Fibroblast of gingiva (primary cell): ENCODE measurements at places on chromosomes 5 and 9.

GRCh38 chr9:132055756-132056155 is 23.9 kb downstream of the MED27 start:
- DNase-seq: no peak

DNA sequence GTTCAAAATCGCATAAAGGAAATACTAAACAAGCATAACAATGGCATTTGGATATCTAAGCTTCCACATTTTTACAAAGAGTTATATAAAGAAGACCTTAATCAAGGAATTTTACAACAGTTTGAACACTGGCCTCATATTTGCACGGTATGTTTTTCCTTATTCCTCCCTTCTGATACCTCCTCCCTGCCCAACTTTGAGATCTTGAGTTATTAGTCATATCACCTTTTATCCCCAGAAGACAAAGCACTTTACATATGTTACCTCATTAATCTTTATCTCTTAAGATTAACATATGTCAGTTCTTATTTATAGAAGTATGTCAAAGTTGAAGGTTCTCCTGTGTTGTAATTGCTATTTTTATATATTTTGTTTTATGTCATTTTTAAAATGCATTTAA is 29.8 kb downstream of the TDRD7 start:
- no peak for DNase-seq

DNA sequence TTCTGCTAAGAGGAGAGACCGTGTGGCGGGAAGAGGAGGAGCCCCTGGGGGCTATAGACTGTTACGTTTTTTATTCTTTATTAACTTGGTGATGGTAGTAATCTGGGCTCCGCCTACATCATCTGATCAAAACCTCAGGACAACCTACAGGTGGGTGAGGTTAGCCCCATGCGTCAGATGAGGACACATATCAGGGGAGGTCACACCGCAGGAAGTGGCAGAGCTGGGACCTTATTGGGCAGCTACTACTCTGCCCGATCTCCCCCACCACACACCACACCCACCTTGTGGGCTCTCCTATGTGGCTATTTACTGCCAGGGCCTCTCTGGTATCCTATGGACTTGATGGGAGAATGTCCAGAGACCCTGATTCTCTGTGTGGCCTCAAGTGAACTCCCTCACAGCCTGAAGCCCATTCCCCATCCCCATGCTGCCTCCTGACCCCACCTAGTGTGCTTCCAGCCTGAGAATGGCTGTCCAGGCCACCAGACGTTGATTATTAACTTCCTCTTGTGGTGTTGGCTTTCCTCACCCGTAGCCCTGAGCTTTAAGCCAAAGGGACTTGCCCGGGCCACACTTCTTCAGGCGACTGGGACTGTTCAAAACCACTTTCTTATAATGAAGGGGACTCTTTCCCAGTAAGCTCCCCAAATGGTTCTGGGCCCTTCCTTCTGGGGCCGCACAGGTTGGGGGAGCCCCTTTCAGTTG is 8.2 kb downstream of the UNC5A start:
- DNase-seq: no peak

DNA sequence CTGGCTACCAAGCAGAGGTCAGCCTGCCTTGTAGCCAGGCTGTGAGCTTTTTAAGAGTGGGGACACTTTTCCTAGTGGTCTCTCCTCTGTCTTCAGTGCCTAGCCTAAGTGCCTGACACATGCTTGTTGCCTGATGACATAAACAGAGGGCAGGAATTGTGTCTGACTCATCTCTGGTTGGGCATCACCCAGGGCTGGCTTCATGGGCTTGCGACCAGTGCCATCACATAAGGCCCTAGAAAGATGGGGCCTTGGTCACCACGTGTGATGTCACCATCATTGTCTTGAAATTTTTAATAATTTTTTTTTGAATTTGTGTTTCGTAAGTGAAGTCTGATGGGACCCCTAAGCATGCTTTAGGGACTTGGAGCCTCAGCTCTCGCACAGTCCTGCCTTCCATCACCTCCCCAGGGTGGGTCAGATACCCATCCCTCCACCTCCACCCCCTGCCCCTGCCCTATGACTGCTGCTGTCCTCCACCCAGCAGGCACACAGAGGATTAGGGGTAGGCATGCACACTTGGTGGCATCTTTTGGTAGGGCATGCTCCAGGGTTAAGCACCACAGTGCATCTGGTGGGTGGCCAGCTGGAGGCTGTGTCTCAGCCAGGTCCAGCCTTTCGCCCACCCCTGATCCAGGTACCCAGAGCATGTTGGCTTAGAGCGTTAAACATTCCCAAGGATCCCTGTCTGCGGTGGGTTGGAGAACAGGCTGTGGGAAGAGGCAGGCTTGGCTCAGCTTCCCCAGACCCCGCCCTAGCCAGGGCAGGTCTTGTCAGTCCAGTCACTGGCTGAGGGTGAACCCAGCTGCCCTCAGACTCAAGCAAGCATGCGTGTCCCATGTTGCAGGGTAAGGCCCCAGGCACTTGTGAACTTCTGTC is 80.1 kb upstream of the SH3PXD2B start:
- DNase-seq: no peak

DNA sequence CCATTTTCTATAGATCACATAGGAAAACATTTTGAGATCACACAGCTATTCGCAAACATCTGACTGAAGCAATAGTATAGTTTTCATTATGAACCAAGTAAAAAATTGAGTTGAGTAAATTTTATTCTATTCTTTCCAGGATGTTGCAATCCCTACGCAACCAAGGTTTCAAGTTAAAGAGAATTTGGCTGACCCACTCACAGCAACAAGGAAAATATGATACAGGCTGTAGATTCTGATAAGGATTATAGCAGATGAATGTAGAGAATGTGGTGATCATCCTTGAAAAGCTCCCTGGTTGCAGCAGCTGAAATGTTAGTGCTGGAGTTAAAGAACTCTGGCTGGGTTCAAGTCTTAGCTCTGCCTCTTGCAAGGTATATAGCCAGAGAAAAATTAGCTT is 4.7 kb downstream of the ABCA1 start:
- DNase-seq: peak; percentile 81

DNA sequence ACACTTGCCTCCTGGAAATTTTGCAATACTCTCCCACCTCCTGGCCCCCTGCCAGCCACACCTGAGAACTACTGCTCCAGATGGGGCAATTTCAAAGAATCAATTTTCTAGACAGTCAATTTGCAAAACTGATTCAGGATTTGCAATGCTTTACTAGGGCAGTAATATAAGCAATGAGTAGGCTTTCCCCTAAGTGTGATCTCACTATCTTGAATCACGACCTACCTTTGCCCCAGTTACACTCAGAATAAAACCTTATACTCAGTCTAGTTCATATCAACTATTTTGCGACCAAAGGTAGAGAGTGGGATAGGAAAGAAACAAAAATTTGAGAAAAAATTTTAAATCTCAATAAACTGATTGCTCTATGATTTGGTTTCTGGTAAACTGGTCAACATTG is 54.4 kb downstream of the DROSHA start:
- no peak for DNase-seq

DNA sequence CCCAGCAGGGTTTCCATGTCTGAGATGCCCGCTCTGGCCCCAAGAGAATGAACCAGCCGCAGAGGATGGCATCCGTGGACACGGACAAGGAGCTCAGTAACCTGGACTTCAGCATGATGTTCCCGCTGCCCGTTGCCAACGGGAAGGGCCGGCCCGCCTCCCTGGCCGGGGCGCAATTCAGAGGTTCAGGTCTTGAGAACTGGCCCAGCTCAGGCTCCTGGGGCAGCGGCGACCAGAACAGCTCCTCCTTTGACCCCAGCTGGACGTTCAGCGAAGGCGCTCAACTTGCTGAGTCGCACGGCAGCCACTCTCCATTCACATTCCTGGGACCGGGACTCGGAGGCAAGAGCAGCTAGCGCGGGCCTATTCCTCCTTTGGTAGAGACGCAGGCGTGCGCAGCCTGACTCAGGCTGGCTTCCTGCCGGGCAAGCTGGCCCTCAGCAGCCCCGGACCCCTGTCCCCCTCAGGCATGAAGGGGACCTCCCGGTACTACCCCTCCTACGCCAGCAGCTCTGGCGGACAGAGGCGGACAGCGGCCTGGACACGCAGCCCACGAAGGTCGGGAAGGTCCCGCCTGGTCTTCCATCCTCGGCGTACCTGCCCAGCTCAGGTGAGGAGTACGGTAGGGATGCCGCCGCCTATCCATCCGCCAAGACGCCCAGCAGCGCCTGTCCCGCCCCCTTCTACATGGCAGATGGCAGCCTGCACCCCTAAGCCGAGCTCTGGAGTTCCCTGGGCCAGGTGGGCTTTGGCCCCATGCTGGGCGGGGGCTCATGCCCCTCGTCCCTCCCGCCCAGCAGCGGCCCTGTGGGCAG is 74.4 kb downstream of the INSL6 start:
- no peak for DNase-seq

DNA sequence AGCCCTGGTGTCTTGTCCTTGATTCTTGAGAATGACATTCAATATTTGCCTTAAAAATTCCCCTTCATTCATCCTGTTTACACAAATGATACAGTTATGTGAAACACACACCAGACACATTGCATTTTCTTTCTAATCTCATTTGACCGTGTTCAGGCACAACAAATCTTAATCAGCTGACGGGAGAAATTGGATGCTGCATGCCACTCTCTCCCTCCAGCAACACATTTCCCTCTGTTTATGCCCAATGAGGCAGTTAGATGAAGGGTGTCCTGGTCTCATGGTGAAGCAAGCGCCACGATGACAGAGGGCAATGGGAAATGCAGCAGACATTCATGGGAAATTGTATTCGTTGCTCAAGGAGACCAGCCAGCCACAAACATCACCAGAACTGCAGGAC is 3.2 kb upstream of the FGF1 start:
- no peak for DNase-seq

- DNase-seq: no peak
Observed at GRCh38 chr9:5750569-5750968, 82.3 kb downstream of the ERMP1 start.

- DNase-seq: no peak
Observed at GRCh38 chr9:129746092-129746777, 6.6 kb downstream of the PTGES start.

GRCh38 chr5:142120247-142120935 is 11.8 kb downstream of the NDFIP1 start:
- DNase-seq: no peak

- no peak for DNase-seq
Observed at GRCh38 chr9:127927201-127927987, 3.2 kb downstream of the PIP5KL1 start.

GRCh38 chr5:41336471-41336870 is 123.1 kb upstream of the C6 start:
- DNase-seq: no peak

DNA sequence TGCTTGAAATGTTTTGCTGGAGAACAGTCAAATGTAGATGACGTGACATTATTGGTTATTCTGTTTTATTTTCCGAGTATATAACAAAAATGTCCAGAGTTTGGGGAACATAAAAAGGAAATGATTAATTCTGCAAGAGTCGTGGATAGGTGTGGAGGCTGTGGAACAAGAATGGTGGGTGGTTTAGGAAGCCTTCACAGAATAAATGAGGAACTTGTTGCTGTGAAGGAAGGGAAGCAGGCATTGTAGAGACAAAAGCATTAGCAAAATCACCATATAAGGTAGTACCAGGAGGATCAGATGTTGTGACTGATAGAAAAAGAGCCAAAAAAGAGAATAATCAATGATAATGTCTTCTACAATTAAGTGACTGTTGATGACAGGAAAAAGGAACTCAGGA is 66.2 kb upstream of the CNTLN start:
- no peak for DNase-seq

DNA sequence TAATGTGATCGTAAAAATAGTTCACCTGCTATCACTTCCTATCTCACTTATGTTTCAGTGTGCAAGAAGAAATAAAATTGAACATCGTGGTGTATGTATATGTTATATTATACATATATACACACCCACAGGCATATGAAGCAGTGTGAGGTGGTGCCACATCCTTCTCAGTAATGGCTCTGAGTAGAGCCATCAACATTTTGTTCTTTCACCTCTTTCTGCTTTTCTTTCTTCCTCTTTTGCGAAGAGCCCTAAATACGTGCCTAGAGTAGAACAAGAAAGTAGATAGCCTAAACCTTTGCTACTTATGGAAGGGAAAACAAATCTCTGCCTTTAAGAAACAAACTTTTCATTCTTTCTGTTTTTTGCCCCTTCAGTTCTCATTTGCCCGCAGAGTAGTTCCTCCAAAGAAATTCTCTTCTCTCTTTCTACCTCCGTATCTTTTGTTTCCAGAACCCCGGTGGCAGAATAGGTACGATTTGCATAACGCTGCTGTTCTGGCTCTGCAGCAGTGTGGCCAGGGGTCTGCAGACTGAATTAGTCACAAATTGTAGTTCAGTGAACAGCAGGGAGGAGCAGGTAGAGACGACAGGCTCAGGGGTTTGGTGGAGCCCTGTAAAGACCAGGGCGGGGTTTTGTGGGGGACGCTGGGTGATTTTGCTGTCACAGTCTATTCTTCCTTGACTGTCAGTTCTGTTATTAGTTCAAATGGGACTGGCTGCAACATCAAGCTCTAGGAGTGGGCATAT is 40.5 kb upstream of the PJA2 start:
- DNase-seq: no peak

DNA sequence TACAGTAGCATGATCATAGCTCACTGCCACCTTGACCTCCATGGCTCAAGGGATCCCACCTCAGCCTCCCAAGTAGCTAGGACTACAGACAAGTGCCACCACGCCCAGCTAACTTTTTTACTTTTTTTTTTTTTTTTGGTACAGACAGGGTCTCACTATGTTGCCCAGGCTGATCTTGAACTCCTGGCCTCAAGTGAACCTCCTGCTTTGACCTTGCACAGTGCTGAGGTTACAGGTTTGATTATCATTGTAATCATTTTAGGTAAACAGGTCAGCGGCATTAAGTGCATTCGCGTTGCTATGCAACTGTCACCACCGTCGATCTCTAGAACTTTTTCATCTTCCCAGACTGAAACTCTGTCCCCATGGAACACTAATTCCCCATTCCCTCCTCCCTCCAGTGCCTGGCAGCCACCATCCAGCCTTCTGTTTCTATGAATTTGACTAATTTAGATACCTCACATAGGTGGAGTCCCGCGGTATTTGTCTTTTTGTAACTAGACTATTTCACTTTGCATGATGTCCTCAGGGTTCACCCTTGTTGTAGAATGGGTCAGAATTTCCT is 5.8 kb upstream of the CARD19 start:
- no peak for DNase-seq

DNA sequence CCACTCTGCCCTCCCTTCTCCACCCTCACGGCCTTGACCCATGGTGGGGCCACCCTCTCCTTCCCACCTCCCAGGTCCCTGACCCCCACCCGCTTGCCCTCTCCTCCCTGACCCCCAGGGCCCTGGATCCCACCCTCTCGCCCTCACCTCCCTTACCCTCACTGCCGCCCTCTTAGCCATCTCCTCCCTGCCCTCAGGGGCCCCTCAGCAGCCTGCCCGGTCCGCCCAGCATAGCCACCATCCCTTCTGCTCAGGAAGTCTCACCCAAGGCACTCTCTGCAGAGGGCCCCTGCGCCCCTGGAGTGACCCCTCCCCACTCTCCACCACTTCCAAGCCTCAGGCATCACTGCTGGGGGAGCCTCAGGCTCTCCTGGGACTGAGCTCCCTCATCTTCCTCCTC is 66.3 kb downstream of the MRPL36 start:
- DNase-seq: no peak

GRCh38 chr5:179375831-179376365 is 30.6 kb upstream of the ADAMTS2 start:
- DNase-seq: no peak

- DNase-seq: peak; percentile 12
Observed at GRCh38 chr9:121192959-121193640, 8.6 kb downstream of the RAB14 start.

- DNase-seq: no peak
Observed at GRCh38 chr9:20972684-20973083, 58.8 kb downstream of the HACD4 start.

GRCh38 chr9:92422611-92423338 is 1.5 kb downstream of the OMD start:
- no peak for DNase-seq

- DNase-seq: no peak
Observed at GRCh38 chr5:56700711-56701110, 114.6 kb upstream of the MAP3K1 start.
